ENCODE measurements at places on chromosomes 11 and 22.

- DNase-seq, result no peak
Measured at GRCh38 chr11:106017093-106017492, 4.9 kb downstream of the MSANTD4 start.

DNA sequence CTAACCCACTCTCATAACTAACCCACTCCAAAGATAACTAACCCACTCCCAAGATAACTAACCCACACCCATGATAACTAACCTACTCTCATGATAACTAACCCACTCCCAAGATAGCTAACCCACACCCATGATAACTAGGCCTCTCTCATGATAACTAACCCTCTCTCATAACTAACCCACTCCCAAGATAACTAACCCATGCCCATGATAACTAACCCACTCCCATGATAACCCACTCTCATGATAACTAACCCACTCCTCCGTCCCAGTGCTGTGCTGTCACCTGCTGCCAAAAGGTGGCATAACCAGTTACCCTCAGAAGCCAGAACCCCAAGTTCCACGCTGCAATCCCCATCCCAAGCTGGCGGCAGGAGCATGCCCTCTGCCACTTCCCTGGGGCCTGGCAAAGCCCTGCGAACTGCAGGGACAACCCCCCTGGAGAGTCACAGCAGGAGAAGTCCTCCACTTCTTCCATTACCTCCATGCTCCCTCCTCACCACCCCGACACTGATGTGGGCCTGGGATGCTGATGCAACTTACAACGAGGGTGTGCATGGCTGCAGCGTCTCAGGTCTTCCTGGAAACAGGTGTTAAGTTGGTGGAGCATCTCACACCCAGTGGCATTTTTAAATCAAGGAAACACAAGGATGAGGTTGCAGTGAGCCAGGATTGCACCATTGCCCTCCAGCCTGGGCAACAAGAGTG lies 30.8 kb upstream of the CELSR1 start:
- DNase-seq, result no peak

DNA sequence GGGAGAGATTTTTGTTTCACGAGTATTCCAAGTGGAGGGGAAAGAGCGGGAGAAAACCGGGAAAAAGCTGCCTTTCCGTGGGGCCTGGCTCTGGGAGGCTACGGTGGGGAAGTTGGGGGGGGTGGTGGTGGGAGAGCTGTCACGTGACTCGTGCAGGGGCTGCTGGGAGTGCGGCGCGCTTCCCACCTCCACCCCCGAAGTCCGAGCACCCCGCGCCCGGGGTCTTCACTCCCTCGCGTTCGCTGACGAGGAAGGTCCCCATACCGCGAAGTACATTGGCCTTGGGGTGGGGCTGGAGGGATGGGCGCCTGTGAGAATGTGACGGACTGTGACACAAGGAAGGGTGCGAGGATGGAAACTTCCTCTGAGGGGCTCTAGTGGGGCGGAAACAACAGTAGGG lies at the start of gene TEX12:
Gene TEX12 (plus strand): TSS at position 228 of the 400 bp plus-strand sequence. CDS start 1,897 bp downstream, outside the sequence.
- no peak for DNase-seq

- DNase-seq, result no peak
Measured at GRCh38 chr11:108697872-108698473, 33.1 kb downstream of the DDX10 start.

GRCh38 chr11:2314525-2315394 lies 12.9 kb downstream of the TSPAN32 start:
- no peak for DNase-seq

DNA sequence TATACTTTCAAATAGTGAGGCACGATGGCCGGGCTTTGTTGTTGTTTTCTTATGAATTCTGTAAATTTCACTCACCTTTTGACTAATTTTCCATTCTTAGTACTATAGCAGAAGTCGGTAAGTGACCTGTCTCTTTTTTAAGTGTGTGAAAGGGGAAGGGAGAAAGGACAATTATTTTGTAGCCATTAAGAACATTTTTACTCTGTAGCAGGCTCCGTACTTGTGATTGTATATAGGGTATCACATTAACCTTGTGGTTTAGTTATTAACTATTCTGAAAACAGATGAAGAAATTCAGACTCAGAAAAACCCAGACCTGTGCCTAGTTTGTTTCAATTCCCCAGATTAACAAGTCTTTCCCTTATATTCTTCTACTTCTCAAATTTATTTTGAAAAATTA lies 78.7 kb downstream of the CASP12 start:
- no peak for DNase-seq

DNA sequence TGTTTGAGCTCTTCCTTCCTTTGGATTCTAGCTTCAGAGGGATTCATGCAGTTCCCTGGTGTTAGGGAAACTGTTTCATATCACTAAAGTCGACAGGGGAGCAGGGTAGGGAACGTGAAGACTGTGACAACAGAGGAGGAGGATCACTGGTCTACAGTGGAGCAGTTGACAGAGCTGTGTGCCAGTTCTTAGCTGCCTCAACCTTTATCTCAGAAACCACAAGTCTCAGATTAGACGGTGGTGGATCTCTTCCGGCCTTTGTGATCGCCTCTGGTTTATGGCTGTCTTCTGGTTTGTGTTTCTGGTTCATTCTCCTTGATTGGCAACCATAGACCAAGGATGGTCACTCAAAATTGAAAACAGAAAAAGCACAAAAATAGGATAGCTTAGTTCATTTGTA lies 538.9 kb upstream of the API5 start:
- DNase-seq, result no peak

GRCh38 chr11:3178349-3178748 lies 13.2 kb upstream of the OSBPL5 start:
- no peak for DNase-seq

GRCh38 chr22:19937616-19938473 lies 3.7 kb upstream of the COMT start:
- no peak for DNase-seq

DNA sequence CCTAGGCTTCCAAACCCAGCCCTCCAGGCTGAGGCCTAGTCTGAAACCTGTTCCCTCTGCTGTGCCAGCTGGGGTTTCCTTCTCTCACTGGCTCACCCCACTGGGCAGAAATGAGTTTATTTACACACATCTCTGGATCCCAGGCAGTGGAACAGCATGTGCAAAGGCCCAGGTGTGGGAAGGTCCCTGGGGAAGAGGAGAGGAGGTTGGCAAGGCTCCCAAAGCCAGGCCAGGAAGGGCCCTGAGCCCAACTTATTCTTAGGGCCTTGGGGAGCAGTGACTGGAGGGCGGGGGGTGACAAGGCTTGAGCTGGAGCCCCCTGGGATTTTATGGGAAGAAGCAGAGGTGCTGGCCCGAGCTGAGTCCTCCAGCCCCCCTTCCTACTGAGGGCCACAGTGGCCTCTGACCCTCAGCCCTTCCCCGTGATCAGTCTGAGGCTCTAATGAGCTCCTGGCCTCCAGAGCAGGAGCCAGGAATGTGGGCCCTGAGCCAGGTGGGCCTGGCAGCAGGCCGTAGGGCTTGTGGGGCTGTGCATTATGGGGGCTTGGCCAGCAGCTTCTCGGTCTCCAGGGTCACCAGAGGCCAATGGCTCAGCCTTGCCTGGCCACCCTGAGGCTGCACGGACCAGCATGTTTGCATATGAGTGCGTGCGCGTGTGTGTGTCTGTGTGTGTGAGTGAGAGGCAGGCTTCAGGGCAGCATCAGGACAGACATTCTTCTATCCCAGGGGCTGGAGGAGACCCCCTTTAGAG lies 2.9 kb downstream of the MYO7A start:
- no peak for DNase-seq

DNA sequence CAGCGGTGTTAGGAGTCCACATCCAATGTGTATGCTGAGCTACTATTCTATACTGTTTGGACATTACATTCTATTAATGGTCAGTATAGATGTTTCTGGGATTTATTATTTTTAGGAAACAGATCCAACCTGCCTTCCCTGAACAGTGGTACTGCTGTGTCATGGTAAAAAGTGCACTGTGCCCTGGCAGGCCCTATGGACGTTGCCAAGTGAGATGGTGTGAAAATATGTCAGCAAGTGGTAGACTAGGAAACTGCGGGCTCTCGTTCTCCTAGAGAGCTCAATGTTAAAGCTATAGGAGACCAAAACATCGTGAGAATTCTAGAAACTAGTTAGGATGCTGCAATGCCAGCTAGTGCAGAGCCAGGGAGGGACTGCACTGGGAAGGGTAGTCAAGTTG lies 26.0 kb upstream of the CYP2D6 start:
- no peak for DNase-seq

DNA sequence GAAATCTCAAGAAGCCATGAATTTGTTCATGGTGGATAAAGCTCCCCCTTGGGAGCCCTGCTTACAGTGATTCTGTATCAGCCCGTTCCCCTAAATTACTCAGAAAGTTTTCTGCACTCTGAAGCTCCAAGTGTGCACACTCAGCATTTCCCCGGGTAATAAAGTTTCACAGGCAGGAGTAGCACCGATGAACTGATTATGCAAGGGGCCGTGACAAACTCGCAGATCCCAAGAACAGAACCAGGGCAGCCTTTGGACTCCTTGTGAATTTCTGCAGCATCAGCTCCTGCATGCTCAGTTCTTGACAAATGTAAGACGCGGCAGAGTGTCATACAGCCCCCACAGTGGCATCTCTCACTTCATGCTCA lies 73.5 kb downstream of the COMMD9 start:
- no peak for DNase-seq

DNA sequence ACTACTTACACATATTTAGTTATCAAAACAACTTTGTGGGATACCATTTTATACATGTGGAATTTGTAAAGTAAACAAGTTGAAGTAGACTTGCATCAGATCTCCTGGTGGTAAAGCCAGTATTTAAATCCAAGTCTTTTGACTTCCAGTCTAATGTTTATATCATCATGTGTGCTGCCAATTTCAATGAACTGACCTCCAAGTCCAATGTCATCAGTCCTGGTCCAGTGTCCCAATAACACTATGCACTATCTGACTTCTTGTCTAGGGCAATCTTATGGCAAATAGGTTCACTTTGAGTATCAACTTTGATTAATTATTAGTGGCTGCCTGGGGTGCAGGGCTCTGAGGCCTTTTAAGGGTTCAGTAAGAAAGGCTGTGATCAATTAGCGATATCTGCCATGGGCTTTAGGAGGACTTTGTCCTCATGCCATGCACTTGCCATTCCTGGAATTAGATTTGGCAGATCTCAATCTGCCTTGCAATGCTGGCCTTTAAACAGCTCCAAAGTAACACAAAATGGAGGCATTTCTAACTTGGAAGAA lies 9.6 kb upstream of the PTS start:
- no peak for DNase-seq

DNA sequence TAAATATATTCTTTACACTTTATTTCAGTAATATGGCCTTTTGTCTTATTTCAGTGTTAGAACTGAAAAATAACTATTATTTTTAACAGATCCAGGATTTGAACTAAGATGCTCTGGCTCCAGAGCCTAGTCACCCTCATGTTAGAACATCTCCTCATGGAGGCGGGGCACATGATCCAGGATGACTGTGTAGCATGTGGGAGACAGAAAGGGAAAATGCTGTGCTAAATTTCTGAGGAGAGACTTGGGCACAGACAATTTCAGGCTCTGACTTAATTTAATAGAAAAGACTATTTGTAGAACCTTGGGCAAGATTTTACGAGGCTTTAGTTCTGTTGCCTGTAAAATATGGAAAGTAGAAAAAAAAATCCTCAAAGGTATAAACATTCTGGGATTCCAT lies 24.1 kb downstream of the CTSC start:
- no peak for DNase-seq

DNA sequence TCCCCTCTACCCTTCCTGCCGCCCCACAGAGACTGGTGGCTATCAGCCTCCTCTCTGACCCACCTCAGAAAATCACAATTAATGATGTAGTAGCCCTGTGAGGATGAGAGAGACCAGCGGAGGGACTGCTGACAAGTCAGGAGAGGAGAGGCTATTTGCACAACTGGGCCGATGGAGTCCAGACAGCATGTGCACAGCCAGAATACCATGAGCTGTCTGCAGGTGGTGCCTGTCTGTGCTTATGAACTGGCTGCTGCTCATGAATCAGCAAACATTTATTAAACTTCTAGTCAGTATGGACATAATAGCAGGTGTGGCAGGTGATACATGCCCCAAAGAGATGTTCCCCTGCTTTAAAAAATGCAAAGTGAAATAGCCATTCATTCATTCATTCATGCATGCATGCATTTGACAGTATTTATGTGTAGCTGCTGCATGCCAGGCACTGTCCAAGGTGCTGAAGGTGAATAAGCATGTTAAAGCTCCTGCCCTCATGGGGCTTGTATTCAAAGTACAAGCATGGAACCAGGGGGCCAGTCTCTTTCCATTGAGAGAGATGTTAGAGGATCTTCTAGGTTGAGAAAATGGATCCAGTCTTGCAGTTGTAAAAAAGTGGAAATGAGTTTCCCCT lies 141.3 kb downstream of the GRIK4 start:
- no peak for DNase-seq

DNA sequence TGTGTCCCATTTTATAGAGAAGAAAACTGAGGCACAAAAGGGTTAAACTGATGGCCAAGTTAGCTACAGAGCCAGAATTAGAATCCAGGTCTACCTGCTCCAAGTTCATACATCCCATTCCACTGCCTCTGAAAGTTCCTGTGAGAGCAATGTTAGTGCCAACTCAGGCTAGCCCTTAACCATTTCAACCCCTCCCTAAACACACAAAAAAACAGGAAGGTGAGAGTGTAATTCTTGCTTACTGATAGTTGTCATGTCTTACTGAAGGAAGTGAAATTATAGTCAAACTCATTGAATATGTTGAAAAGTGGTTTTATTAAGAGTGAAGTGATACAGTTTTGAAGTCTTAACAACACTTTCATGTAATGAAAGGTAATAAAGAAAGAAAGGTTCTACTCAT lies 2.9 kb upstream of the E2F8 start:
- no peak for DNase-seq

- no peak for DNase-seq
Measured at GRCh38 chr11:122724520-122724919, 69.0 kb downstream of the UBASH3B start.

GRCh38 chr11:32918427-32918826 lies 25.8 kb downstream of the QSER1 start:
- DNase-seq, result no peak

GRCh38 chr22:37300551-37301017 lies 18.3 kb downstream of the CYTH4 start:
- no peak for DNase-seq

GRCh38 chr11:109034339-109034696 lies 369.4 kb downstream of the DDX10 start:
- no peak for DNase-seq

DNA sequence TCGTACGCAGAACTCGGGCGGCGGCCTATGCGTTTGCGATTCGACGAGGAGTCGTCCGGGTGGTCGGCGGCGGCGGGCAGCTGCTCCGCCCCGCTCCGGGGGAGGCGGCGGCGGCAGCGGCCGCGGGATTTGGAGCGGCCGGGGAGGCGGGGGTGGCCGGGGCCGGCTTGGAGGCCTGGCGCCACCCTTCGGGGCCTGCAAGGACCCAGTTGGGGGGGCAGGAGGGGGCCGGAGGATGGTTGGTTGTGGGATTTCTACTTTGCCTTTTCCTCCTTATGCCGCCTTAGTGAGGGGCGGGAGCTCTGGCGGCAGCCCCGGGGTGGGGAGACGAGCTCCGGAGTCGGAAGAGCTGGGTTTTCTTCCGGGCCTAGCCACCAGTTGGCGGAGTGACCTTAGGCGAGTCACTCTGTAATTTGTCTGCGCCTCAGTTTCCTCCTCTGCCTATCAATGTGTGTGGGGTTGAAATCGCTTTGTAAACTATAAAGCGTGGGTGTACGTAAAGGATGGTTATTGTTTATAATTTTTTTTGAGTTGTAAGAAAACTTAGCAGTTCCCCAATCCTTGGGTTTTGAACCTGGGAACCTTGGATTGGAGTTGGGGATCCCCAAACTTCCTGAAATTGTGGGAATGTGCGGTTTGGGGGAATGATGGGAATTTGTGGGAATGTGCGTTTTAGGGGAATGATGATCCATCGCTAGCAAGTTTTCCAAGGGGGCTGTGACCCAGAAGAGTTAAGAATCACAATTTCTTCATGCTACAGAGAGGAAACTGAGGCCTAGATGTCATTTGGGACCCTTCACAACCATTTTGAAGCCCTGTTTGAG lies 679 bp downstream of the TUG1 start:
- peak; percentile 16 for DNase-seq

All from activated CD8-positive, alpha-beta memory T cell treated with anti-CD3 and anti-CD28 coated beads for 48 hours (primary cell).